ENCODE measurements at places on chromosomes 16 and 17. TPM values are rescaled to one million over a fixed set of nuclear protein-coding genes. Genes with fewer than 3 reads are reported as not detected.

DNA sequence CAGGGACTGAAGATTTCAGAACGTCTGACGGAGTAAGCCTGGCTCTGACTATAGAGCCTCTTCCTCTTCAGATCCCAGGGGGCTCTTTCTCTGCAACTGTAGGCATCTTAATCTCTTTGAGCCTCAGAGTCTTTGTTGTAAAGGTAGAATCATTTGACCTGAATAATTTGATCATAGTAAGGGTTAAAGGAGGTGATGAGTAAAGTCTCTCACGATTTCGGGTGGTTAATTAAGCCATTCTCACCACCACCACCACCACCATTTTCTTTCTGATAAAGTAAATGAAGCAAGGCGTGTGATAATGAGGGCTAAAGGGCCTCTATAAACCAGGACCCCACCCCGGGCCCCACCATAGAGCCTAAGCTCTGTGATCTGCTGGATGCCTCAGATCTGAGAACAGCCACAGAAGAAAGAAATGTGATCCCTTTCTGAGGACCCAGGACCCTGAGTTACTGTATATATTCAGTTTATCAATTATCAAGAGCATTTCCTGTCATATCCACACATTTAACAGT, 33.0 kb upstream of the ADAMTS18 start:
- no peak for DNase-seq

RASL10B gene
- total RNA-seq, result 13.3 TPM

DNA sequence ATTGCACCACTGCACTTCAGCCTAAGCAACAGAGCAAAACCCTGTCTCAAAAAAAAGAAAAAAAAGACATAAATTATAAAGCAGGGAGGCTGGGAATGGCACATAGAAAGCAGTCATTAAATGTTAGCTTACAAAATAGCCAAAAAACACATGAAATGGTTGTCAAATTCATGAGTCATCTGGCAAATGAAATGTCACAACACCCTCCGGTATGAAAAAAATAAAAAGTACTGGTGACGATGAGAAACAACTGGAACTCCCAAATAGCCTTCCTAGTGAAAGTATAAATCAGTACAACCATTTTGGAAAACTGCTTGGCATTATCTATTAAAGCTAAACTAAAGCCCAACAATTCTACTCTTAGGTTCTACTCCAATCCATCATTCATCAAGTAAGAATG, 3.5 kb upstream of the KATNB1 start:
- no peak for DNase-seq

DNA sequence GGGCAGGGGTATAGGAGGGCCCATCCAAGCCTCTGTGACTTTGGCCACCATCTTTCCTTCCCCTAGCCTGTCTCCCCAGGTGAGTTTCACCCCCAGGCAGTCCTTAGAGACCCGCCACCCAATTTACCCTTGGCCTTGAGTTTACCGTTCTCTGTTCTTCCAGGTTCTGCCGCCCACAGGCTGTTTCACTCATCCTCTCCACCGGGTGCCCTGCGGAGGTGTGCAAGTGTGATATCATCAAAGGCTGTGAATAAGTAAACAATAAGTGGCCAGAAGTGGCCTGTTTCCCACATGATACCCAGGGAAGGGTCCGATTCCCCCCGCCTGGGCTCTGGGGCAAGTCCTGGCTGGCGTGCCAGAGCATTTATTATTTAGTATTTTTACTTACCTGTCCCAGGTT, 15.1 kb upstream of the TLCD3B start:
- no peak for DNase-seq

- DNase-seq, result peak; percentile 82
Observed at GRCh38 chr17:19004421-19005136, at the start of gene FAM83G. TSS of gene FAM83G (minus strand) at chr17:19004764. CDS start at chr17:19004041, 723 bp downstream.

DNA sequence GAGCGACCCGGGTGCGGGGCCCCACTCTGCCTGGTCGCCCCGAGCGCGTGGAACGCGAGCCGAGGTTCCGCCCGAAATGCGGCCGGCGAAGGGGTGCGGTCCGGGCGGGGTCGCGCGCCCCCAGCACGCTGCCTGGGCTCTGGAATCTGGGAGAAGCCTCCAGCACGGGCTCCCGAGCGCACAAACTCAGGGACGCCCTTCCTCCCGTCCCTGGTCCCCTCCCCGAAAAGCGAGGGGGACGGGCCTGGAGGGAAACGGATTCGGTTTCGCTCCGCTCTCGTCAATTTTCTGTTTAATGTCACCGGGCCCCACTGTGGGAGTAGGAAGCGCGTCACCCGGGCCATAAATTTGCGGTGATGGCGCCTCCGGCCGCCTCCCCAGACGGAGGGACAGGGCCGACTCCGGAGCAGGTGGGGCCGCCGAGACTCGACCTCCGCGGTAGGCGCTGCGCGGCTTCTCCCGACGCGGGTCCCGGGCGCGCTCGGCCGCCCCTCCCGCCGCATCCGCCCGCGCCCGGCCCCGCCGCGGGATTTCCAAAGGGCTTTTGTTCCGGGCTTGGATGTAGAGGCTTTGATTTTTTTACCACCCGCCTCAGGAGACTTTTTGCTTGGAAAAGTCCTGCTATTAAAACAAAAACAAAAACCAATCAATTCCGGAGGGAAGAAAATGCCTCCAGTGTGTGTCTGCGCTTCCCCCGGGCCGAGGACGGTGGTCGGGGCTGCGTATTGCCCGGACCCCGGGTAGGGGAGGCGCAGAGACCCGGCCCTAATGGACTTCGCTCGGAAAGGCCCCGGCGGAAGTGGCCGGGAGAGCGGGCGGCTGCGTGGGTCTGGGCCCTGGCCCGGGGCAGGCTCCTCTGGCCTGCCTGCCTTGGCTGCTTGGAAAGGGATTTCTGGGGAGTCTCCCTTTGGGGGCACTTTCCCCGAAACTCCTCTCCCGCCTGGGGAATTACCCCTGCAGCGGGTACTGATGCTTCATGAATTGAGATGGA, 7.9 kb upstream of the BAHCC1 start:
- DNase-seq, result peak; percentile 74

DNA sequence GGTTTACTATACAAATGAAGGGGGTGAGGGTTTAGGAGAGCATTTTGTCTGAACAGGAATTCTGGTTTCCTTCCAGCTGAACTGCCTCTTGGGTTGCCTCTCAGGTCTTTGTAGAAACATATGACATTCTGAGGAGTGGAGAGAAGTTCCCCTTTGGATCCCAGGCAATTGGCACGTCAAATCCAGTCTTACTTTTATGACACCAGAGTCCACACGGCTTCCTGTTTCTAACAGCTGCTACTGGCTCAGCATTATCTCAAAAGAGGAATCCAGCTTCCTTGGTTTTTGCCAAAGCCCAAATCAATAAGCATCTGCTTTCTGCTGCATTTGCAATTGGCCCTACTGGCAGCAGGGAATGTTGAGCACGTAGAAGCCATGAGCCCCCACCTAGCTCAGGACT, 97.6 kb upstream of the FAM20A start:
- DNase-seq, result no peak

DNA sequence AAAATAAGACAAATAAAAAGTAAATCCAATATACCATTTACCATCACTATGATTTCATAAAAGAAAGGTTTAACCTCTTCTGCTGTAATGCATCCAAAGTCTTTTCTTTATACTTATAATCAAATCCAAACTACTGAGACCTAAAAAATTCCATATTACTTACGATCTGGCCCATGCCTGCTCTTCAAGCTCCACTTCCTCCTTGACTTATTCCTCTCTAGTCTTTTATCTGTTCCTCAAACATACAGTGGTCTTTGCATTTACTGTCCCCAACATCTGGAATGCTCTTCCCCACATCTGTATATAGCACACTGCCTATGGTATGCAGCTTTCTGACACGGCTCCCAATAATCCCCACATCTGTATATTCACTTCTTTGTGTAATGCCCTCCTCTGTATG, 33.8 kb downstream of the PCTP start:
- no peak for DNase-seq

- DNase-seq, result no peak
Observed at GRCh38 chr16:19555938-19556771, 652 bp downstream of the VPS35L start.

DNA sequence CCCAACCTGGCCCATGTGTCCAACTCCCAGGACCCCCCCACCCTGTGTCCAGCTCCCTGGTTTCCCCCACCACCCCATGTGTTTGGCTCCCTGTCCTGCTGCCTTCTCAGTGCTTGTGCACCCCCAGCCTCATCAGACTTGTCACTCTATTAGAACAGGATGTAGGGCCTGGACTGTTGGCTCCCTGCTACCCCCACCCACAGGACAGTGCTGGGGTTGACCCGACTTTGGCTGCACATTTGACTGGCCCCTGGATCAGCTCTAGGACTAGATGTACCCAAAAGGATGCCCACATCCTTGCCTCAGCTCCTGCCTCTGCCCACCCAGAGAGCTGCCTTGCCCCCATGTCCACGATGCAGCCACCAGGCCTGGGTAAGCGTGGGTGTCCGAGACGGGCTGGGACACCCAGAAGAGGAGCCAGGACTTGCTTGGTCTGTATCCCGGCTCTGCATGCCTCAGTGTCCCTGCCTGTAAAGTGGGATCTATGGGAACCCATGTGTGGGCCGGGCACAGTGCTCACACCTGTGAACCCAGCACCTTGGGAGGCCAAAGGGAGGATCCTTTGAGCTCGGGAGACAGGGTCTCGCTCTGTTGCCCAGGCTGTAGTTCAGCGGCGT, 1.5 kb upstream of the CCDC57 start:
- DNase-seq, result no peak

GRCh38 chr17:73341350-73342049, 29.7 kb upstream of the CDC42EP4 start:
- no peak for DNase-seq

GRCh38 chr16:73473713-73474112, 425.8 kb upstream of the ZFHX3 start:
- DNase-seq, result no peak

TPSG1 gene
- not detected for total RNA-seq

FOXF1 gene
- not detected for total RNA-seq

Measured in Caco-2 (cell line).